ENCODE measurements at places on chromosomes 5 and 9.
A peak's percentile ranks its signal among the peaks of the same experiment; 100 is the strongest.

DNA sequence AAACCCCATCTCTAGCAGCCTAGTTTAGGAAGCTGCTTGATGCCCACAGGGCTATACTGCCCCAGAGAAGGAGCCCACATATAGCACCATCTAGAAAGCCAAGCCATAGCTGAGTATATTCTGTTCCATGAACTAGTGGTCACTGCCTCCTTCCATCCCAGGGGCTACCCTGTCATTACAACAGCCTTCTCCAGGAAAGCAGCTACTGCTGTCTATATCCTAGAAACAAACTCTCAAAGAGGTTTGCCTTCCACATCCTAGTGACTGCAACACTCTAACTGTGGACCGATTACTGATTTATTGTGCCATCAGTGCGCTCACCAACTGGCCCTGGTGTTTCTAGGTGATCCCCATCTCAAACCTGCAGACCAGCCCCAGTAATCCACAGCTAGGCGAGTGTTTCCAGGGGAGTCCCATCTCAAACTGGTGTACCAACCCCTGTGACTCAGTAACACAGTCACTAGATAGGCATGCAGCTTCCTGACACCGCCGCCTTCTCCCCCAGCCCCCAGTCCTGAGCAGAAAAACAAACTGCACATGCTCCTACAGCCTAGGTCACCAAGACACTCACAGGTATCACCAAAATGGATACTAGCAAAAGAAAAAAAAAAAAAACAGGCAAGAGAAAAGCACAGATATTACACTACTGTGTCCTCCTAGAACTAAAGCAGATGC is 14.8 kb downstream of the SPTLC1 start:
- no peak for DNase-seq

GRCh38 chr5:151696470-151697061 is 9.9 kb upstream of the SPARC start:
- no peak for DNase-seq

- no peak for DNase-seq
Measured at GRCh38 chr5:172395483-172395882, 58.8 kb downstream of the SH3PXD2B start.

DNA sequence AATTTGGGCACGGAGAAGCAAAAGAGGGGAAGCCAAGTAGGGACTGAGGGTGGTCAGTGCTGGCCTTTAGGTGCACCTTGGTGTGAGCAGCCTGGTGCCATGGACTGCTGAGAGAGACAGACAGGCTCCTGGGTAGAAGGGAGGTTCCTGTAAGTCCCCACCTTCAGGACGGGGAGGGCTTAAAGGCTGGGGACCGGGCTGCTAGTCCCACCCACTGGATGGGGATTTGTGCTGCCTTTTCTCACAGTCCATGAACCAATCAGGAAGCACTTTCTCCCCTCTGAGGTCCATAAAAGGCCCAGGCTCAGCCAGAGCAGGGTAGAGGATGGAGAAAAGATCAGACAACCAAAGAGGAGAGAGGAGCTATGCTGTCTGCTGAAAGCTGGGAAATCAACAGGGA is 15.2 kb downstream of the CDC25C start:
- no peak for DNase-seq

- no peak for DNase-seq
Measured at GRCh38 chr5:156582193-156582598, 255.2 kb downstream of the SGCD start.

DNA sequence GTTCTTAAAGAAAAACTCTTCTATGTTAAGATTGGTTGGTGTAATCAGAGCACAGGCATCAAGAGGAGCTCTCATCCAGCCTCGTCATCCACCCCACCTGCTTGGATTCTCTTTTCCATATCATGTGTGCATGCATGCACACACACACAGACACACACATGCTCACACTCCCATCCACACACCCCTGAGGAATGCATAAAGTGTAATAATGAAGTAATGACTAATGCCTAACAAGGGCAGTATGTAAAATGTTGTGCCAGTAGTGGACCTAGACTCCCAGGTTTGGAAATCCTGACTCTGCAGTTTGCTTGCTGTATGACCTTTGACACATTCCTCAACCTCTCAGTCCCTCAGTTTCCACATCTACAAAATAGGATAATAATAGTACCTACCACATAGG is 280.0 kb upstream of the ANKRD55 start:
- DNase-seq, result no peak

GRCh38 chr5:11525020-11525419 is 379.2 kb downstream of the CTNND2 start:
- DNase-seq, result no peak

DNA sequence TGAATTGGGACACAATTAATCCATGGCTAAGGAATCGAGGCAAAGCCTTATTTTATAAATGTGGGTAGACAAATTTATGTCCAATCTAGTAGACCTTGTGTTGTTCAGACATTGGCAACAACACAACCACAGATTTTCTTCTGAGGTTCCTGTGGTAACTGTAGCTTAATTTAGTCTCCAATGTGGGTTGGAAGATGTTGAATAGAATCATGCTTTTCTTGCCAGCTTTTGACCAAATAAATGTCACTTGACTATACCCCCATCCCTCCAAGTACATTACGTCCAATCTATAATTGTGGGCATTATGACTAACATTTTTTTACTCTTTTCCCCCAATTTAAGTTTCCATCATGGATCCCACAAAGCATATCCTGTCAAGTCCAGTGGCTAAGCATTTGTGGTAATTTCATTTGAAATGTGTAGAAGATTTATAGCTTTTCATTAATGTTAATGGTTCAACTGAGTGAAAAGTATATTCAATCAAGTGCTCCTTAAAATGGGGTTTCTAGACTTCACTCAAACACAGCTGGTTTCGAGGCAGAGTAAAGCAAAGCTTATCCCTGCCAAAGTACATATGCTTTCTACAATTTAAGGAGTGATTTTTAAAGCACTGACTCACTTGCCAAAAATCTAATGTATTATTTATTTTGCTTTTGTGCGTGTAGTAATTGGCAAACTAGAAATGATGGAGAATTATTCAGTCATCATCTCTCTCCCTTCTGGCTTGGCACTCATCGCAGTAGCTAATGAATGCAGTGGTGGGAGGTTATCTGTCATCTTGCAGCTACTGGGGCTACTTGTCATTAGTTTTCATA is 141.8 kb downstream of the FAM174A start:
- no peak for DNase-seq

DNA sequence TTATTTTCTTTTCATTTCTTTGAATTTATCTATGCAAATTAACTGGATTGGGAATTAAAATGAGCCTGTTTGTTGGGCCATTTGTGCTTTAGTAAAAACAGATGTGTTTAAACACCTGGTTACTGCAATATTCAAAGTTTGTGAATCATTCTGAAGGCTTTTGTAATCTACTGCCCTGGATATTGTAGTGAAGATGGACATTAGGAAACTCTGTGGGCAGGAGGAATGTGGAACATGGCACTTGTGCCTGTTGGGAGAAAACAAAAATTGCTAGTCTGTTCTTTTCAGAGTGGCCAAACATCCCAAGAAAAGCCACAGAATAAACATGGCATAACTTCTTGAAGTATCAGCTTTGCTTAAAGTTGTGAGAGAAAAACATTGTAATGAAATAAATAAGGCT is 40.8 kb downstream of the CHSY3 start:
- DNase-seq, result no peak

- no peak for DNase-seq
Measured at GRCh38 chr5:142572006-142572405, 113.9 kb downstream of the FGF1 start.

DNA sequence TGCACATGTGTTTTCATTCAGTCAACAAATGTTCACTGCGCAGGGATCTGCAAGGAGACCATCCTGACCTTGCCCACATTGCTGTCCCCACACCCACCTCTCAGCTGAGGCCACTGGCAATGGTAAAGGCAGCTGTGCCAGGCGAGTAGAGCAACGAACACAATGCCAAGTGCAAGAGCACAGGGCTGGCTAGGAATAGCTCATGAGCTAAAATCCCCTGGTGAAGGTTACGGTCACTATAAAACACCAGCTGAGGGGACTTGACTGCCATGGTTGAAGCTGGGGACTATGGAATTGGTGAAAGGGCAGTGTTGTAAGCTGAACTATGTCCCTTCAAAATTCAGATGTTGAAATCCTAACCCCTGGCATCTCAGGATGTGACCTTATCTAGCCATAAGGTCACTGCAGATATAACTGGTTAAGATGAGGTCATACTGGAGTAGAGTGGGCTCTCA is 96.1 kb downstream of the OTULIN start:
- no peak for DNase-seq

DNA sequence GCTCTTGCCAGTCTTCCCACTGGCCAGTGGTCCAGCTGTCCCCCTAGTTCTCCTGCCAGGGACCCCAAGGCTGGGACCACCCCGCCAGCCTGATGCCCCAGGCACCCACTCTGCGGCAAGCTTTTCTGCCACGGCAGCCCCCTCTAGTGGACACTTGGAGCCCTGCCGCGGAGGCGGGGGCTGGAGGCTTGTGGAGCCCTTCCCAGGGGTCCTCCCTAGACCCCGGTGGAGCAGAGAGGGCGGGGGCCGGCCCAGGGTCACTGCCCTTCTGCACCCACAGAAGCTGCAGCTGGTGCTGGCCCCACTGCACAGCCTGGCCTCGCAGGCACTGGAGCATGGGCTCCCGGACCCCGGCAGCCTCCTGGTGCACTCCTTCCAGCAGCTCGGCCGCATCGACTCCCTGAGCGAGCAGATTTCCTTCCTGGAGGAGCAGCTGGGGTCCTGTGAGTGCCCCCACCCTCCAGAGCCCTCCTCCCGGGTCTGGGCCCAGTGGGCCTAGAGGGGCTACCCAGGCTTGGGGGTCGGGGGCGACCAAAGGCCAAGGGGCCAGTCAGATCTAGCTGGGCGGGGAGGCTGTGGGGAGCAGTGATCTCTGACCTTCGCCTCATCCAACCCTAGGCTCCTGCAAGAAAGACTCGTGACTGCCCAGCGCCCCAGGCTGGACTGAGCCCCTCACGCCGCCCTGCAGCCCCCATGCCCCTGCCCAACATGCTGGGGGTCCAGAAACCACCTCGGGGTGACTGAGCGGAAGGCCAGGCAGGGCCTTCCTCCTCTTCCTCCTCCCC is 9.1 kb downstream of the EGFL7 start:
- no peak for DNase-seq

- no peak for DNase-seq
Measured at GRCh38 chr5:151270599-151270998, 17.6 kb downstream of the GM2A start.

DNA sequence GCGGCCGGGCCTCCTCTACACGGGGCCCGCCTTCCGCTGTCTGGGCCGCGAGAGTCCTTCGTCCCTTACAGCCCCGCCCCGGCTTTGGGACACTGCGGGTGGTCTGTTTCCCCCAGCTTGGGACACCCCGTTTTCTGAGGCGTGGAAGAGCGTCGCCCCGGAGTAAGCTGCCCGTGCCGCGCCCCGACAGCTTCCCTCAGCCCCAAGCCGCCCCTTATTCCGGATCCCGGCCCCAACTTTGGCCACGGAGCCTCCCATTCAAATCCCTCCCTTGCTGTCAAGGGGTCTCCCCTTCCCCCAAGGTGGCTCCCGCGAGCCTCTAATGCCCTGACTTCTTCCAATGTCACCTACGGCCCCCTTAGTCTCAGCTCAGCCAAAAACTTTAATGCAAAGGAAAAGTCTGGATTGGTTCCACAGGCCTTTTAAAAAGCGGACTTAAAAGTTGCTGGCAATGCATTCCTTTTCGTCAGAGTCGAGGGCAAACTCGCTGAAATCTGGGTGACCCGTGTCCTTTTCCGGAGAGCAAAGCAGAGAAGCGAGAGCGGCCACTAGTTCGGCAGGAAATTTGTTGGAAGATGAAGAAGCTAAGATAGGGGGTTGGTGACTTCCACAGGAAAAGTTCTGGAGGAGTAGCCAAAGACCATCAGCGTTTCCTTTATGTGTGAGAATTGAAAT is 19.8 kb downstream of the EXOSC2 start:
- no peak for DNase-seq

- DNase-seq, result peak; percentile 32
Measured at GRCh38 chr5:134275822-134276221, 49.9 kb upstream of the PPP2CA start.

DNA sequence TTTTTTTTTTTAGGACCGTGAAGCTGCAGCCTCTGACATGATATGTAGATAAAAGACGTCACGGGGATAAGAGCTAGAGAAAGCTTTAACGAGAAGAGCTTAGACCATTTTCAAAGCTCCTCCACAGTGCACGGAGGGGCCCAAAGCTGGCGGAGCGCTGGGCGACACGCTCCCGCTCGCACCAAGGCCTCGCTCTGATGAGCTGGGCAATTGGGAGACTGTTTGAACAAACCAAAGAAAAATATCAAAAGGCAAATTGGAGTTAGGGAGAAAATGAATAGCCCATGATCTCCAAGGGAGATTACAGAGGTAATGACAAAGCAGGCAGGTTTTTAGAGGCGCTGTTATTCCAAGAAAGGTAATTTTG is 179.4 kb downstream of the SREK1 start:
- no peak for DNase-seq

DNA sequence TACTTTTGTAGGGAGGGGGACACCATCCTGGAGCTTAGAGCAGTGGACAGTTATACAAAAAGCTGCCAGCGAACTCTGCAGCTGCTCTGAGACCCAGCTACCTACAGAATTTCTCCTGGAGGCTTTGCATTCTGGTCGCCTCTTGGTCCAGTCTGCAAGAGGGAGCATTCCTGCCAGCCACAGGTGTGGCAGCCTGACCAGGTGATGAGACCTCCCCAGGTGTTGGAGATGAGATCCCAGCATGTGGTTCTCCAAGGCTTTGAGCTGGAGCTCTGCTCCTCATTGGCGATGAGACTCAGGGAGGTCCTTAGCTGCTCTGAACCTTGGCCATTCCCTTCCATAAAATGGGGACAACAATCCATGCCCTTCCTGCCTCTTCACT is 69.3 kb downstream of the RGS3 start:
- DNase-seq, result no peak

DNA sequence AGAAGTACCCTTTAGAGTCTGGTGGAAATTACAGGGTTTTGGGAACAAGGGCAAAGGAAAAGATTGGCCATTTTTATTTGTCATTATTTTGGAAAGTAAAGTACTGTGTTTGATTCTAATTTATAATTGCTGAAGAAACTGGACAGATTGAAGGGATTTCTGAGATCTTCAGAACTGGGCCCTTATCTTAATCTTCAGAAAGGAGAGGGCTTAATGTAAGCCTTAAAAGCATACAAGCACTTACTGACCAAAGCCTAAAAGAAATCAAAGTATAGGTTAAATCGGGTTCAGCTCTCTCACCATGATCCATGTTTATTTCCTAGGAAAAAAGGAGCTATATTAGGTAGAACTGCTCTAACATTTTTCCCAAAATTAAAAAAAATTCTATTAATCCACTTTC is 35.6 kb downstream of the ERAP1 start:
- no peak for DNase-seq

GRCh38 chr5:61618577-61618976 is 286.5 kb downstream of the ZSWIM6 start:
- DNase-seq, result no peak

DNA sequence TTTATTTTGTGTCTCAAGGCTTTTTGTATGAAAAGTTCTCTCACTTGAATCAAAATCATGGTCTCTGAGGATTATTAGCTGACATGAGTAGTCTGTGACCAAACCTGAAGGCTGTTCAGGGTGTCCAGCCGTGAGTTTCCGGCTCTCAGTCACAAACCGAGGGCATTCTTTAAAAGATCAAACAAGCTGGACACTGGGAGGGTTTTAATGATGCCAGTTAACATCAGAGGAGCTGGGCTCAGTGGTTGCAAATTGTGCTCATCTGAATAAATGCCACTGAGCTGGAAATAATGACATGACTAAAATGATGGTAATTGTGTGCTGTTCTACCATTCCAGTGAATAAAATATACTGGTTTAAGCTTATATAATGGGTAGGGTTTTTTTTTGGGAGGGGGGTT is 153.1 kb downstream of the FOCAD start:
- DNase-seq, result no peak

Measured in GM18507 (cell line).